Spinal cord (tissue), 10 donors: ENCODE measurements at places on chromosomes 12 and 14. TPM values are rescaled to one million over a fixed set of nuclear protein-coding genes. Genes with fewer than 3 reads are reported as not detected.

The NKX2-1 gene
- polyA plus RNA-seq = not detected

The EML5 gene
- 5.2 TPM for polyA plus RNA-seq

DNA sequence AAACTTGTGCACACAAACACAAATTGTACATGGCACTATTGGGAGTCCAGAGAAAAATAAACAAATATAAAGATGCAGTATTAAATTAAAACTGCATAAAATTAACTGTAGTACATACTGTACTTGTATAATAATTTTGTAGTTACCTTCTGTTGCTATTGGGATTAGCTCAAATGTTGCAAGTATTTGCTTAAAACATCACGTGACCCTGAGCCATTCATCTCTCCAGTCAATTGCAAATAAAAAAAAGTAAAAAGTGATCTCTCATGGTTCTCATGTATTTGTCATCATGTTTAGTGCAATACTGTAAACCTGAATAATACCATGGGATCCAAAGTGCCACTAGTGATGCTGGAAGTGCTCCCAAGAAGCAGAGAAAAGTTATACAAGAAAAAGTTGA lies 88.1 kb upstream of the NAV3 start:
- no peaks in the 10 kb centered on the region for H3K4me1 ChIP-seq
- no peak overlapping the region for H3K27ac ChIP-seq
- H3K4me3 ChIP-seq = no peak overlapping the region
- no peaks in the 10 kb centered on the region for H3K36me3 ChIP-seq
- no peaks in the 10 kb centered on the region for H3K27me3 ChIP-seq
- no peak for DNase-seq

DNA sequence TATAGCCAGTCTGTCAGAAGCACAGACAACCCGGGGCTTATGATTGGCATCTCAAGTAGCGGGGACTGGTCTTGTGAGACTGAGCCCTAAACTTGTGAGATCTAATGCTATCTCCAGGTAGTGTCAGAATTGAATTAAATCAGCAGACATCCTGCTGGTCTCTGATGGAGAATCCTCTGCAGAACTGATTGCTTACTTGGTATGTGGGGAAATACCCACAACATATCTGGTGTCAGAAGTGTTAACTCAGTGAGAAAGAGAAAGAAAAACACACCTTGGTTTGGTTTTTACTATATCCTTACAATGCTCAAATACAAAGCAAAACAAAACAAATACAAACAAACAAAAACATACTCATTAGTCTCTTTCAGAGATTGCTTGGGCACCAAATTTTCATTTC lies 10.0 kb downstream of the SEL1L start:
- no peak for DNase-seq
- no peak overlapping the region for H3K27ac ChIP-seq
- no peak overlapping the region for H3K4me3 ChIP-seq
- H3K27me3 ChIP-seq = no peaks in the 10 kb centered on the region
- H3K36me3 ChIP-seq = no peaks in the 10 kb centered on the region
- H3K4me1 ChIP-seq = no peaks in the 10 kb centered on the region
